Glutamatergic neuron (in vitro differentiated cells): ENCODE measurements at places on chromosomes 12 and 14.

DNA sequence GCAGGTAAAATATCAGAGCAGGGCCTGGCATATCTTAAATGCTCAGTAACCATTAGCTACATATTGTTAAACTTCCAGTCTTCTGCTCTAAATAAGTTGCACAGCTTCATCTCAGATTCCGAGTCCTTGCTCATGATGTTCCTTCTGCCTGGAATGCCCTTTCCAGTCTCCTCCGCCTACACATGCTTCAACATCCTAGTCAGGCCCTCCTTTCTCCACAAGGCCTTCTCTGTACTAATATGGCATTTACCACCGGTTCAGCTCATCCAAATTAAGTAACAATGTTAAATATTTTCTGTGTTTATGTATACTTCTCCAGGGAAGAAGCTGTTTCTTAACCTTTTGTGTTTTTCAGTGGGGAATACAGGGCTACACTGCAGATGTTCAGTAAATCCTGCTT lies 8.5 kb downstream of the DHH start:
- DNase-seq: no peak

DNA sequence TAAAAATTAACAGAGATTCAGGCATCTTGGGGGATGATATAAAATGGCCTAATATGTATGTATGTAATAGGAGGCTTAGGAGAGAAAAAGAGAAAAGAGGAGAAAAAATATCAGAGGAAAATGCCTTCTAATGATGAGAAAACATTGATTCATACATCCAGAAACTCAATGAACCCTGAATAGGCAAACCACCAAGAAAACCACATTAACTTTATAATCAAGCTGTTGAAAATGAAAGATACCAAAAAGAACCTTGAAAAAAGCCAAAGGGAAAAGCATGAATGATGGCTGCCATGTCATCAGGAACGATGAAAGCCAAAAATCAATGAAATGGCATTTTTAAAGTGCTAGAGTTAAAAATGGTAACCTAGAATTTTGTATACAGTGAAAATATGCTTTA lies 180.2 kb downstream of the EPS8 start:
- no peak for DNase-seq

DNA sequence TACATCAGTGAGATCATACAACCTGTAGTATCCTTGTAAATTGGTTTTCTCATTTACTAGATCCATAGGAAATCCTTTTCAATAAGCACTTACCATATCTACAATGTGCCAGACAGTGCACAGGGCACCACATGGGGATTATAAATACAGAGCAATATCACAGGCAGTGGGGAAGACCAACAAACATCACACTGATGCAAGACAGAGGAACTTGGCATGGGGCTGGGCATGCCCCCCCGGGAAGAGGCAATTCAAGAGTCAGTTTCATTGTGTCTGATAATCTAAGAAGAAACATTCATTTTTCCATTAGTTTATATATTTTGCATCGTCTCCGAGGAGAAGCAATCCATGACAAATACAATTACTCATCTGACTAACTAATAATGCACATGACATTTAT lies 16.2 kb downstream of the NT5DC3 start:
- no peak for DNase-seq

DNA sequence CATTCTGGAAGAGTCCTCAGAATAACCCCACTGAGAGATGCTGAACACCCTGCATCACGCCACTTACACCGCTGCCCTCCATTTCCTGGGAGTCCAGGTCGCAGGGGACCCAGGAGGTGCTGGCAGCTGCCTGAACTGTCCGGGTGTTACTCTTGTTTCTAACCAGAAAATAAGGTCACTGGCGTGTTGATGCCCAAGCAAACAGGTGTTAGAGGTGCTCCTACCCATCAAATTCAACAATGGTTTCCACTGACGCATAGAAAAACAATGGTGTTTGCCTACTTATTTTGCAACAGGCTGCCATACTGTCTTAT lies 23.8 kb downstream of the PITPNM2 start:
- DNase-seq: no peak

GRCh38 chr12:119592232-119592631 lies 1.3 kb upstream of the TMEM233 start:
- no peak for DNase-seq
